Stimulated activated CD4-positive, alpha-beta T cell treated with anti-CD3 and anti-CD28 coated beads, Interleukin-1b, Interleukin-23, amount 100 ng/mL, for 4 hours (primary cell): ENCODE measurements at places on chromosomes 6 and 20.

DNA sequence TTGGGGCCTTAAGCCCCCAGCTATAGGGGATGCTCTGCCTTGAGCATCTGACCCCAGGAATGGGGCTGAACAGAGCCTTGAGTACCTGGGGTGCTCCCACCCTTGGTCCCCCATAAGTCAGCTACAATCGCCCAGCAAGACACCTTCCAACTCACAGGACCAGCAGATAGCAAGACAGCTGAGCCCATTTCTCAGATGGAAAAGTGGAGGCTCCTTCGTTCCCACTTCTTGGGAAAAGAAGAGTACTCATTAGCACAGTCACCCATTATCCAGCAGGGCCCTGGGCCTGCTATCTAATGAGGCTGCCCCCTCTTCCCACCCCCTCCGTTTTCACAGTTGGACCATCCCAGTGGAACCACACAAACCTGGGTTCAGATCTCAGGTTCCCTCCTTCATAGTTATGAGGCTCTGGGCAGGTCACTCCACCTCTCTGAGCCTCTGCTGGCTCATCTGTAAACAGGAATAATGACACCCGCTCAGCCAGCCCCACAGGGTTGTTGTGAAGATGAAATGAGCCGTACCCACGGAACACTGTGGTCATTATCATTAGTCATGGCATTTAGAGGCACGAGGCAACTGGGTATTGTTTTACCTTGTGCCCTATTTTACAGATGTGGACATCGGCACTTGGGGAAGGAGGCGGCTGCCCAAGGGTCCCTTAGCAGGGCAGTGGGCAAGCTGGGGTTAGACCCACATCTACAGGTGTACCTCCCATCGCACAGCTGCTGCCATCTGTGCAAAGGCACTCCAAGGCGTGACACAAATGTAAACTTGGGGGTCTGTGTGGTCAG, 4.5 kb downstream of the LPIN3 start:
- DNase-seq = no peak

DNA sequence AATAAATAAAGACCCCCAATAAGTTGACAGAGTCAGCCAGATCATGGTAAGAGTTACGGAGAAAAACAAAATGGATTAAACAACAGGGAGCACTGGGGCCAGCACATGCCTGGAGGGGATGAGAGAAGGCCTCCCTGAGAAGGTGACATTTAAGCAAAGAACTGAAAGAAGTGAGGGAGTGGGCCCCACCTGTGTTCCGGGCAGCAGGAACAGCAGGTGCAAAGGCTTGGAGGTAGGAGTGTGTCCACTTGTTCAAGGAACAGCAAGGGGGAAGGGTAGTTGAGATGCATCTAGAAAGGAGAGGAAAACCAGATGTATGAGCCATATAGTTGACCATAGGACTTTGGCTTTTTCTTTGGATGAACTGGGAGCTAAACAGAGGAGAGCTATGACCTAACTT, 7.6 kb upstream of the PREX1 start:
- no peak for DNase-seq

DNA sequence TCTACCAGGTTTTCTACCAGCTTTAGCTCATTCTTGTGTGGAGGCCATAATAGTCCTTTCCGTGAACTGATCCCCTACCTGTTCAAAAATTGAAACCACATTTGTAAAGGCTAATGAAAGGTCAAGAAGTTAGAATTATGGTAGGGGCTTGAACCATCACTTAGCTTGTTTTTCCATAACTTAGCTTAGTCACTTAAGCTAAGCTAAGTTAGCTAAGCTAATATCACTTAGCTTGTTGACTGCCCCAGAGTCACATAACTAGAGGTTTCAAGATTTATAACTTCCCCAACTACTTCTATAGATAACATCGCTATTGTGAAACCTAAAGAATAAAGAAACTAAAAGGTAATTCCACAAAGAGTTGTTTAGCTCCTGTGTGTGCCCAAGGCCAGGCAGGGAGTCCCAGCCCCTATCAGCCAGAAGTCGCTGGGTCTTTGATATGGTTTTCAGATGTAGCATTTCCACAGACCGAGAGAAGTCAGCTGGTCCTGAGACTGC, 131.8 kb downstream of the VEGFA start:
- no peak for DNase-seq

DNA sequence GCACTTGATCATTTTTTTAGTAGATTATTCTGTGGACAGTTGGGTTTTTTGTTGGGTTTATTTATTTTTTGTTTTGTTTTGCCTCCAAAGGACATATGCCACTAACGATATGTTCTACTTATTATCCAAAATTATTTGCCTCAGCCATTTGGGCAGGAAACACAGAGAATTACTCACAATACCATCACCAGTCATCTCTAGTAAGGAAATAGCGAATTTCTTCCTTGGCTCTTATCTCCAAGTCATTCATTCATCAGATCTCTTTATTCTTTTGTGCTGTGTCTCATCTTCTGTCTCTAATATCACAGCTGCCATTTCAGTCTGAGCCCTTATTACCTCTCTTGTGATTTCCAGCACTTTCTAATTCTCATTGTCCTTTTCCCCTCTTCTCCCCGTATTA, 130.4 kb upstream of the SMLR1 start:
- DNase-seq = no peak

- DNase-seq = no peak
Observed at GRCh38 chr6:53582963-53583362, 38.1 kb upstream of the GCLC start.

DNA sequence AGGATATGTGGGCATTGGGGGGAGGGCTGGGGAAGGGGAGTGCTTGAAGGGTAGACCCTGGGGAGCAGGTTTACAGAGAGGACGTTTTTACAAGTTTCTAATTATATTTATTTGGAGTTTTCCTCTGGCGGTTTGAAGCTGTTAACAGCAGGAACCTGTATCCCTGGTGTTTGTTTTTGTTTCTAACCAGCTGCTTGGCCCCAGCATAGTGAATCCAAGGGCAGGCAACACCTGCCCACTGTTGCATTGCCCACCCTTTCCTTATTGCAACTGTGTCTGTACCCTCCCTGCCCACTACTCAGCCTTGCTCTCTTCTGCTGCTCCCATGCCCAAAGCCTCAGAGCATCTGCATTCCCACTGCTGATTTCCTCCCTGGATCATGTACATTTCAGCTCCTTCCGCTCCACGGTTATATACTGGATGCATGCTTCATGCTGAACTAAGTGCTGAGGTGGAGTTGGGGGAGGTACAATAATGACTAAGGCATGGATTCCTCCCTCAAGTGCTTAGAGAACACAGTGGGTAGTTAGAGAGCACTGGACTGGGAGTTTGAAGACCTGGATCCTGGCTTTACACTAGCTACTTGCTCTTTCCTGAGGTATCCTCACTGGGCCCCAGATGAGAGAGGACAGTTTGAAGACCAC, 6.0 kb downstream of the SCUBE3 start:
- DNase-seq = no peak
